ENCODE measurements at places on chromosomes 3 and 15. TPM values are rescaled to one million over a fixed set of nuclear protein-coding genes. Genes with fewer than 3 reads are reported as not detected.

CTXN2 gene
- not detected for total RNA-seq

LRRIQ4 gene
- 0.18 TPM for total RNA-seq

ISLR gene
- total RNA-seq, result 43.7 TPM

MYZAP gene
- total RNA-seq, result 20.0 TPM

ISLR2 gene
- total RNA-seq, result 1.3 TPM

DOCK3 gene
- 1.4 TPM for total RNA-seq

NDN gene
- total RNA-seq, result 41.7 TPM

AHSG gene
- not detected for total RNA-seq

PIGZ gene
- 2.9 TPM for total RNA-seq

PATL2 gene
- 1.7 TPM for total RNA-seq

CCR9 gene
- 0.12 TPM for total RNA-seq

FRMD5 gene
- total RNA-seq, result 2.4 TPM

LRTM1 gene
- not detected for total RNA-seq

NANOGP8 gene
- 0.60 TPM for total RNA-seq

NCBP2 gene
- total RNA-seq, result 60.9 TPM

ADAMTSL3 gene
- 11.7 TPM for total RNA-seq

TIMP4 gene
- 0.93 TPM for total RNA-seq

GPR87 gene
- 0.52 TPM for total RNA-seq

WDR53 gene
- total RNA-seq, result 10.7 TPM

BFSP2 gene
- total RNA-seq, result not detected

MUC4 gene
- 2.9 TPM for total RNA-seq

SLC27A2 gene
- 2.9 TPM for total RNA-seq

TICRR gene
- 1.7 TPM for total RNA-seq

SYNPR gene
- total RNA-seq, result not detected

ARPP19 gene
- 158 TPM for total RNA-seq

SLC22A13 gene
- total RNA-seq, result 0.32 TPM

ACKR4 gene
- total RNA-seq, result 4.8 TPM

RTP1 gene
- total RNA-seq, result not detected

ESYT3 gene
- total RNA-seq, result 44.4 TPM

EPHB1 gene
- total RNA-seq, result 1.1 TPM

GP9 gene
- not detected for total RNA-seq

RAB6B gene
- 3.7 TPM for total RNA-seq

TMC3 gene
- not detected for total RNA-seq

CCK gene
- not detected for total RNA-seq

GOLGA8T gene
- not detected for total RNA-seq

MGLL gene
- 318 TPM for total RNA-seq

ZIC1 gene
- 0.55 TPM for total RNA-seq

NMNAT3 gene
- 4.5 TPM for total RNA-seq

LRRC31 gene
- 0.29 TPM for total RNA-seq

MOBP gene
- total RNA-seq, result 0.09 TPM

ITIH1 gene
- not detected for total RNA-seq

TRH gene
- not detected for total RNA-seq

ROPN1 gene
- not detected for total RNA-seq

A4GNT gene
- not detected for total RNA-seq

NPRL2 gene
- 18.7 TPM for total RNA-seq

TMPRSS7 gene
- total RNA-seq, result not detected

ITIH4 gene
- total RNA-seq, result 10.1 TPM

CLDN18 gene
- 66.8 TPM for total RNA-seq

KBTBD8 gene
- total RNA-seq, result 3.0 TPM

IL20RB gene
- 0.61 TPM for total RNA-seq

KLHL6 gene
- total RNA-seq, result 8.2 TPM

GABRB3 gene
- total RNA-seq, result 2.6 TPM

SNUPN gene
- total RNA-seq, result 23.8 TPM

HGD gene
- 2.4 TPM for total RNA-seq

All from left lung (tissue), 14 donors.